Sciatic nerve (tissue), 2 donors: ENCODE measurements at places on chromosomes 2 and 18.

DNA sequence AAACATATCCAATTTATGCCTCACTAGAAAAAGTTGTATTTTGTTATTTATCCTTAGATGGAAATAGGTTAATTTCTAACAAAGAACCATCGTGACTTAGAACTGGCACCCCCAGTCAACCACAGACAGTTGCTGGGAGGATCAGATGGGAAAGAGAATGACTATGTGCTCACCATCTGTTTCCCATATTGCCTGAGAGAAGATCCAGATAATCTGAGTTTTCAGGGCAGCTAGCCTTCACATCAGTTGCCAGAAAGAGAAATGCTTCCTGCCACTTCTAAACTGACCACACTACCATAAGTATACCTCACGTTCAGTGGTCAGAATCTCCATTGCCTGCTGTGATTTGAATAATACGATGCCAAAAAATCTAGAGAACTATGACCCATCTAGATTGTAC lies 28.4 kb upstream of the NEB start:
- no peak for DNase-seq

GRCh38 chr2:169109502-169110409 lies 40.4 kb downstream of the DHRS9 start:
- peak; percentile 85 for DNase-seq

- no peak for DNase-seq
These were observed 86.3 kb downstream of the R3HDM1 start for GRCh38 chr2:135617501-135618015.

DNA sequence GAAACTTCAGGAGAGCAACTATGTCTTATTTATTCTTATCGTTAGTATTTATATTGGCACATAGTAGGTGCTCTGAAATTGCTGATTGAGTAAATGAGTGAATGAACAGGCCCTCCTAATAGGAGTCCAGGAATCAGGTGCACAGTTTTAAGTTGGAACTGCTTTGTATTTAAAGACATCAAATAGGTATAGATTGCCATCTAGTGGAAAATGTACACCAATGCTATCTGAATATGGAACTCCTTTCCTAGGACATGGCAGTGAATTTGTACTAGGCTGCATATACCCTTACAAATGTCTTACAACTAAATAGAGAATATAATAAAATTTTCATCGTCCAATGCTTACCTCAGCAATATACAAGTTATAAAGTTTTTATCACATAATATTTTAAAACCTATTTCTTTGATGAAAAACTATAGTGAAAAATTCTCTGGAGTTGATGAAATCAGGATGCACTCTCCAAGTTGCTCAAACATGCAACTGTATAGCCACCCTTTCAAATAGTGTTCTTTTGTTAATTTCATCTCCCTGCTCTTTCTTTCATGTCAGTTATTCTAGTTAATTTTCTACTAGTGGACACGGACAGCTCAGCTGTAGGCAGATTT lies 318.9 kb upstream of the SYT4 start:
- DNase-seq, result no peak

- no peak for DNase-seq
These were observed 34.7 kb downstream of the TTR start for GRCh38 chr18:31626409-31626808.

DNA sequence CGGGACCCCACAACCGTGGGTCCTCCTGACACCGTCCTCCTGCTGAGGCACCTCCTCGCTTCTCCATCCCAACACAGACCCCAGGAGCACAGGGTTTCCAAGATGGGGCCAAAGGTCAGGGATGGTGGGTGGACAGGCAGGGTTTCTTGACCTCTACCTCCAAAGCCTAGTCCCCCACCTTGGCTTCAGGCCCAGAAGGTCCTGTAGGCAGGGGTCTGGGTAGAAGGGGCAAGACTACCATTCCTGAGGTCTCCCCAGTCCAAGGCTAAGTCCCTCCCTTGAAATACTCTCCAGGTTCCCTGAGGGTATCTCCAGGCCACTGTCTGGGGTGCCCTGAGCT lies 7.1 kb downstream of the CYP26B1 start:
- DNase-seq, result peak; percentile 44

GRCh38 chr2:21740484-21740883 lies 616.7 kb downstream of the TDRD15 start:
- no peak for DNase-seq

- DNase-seq, result no peak
These were observed 34.9 kb downstream of the TEX44 start for GRCh38 chr2:231627384-231628120.

DNA sequence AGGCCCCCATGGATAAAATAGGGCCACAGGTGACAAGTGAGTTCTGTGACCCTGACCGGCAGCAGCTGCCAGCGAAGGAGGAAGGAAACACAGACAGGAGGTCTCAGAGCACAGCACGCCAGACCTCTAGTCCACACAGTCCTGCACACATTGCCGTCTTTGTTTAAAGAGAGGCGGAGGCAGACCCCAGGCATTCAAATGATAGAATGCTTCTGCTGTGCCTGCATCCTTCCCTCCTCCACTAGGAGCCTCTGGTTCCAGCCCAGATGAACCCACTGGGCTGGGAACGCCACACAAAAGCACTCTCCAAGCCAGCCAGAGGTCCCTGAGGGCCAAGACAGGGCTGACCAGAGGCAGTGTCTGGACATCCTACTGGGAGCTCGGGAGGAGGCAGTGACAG lies 118.7 kb downstream of the KLHL29 start:
- no peak for DNase-seq

DNA sequence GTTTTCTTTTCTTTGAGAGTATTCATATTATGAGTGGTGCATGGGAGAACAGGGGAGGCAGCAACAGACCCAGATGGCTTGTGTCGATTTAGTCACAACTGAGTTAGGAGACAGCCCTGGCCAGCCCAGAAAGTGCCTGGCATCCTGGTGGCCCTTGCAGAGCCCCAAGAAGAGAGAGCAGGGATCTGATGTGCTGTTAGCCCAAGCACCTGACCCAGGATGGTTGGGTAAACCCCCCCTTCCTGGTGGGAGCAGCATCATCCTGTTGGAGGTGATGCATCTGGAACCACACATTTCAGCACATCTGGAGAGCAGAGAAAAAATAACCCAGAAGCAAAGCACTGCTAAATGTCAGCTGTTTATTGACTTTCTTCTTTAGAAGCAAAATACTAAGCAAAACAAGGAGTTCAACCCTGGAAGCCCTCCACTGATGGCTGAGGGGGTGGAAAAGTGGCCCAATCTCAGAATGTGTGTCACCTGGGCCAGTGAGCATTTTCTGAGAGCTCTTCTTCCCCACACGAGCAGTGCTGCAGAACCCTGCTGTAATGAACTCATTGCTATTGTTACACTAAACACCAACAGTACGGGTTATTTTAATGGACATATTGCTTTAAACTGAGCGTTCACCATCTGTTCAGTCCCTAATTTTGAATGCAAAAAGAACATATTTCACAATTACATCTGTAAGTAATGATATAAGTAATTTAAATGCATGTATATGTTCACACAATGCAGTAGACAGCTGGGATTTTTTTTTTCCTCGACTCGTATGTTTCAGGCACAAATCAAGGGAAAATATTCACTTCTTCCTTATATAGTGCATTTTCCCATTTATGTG lies 100.6 kb upstream of the SMIM21 start:
- DNase-seq, result no peak

GRCh38 chr2:54665436-54665856 lies 58.0 kb upstream of the EML6 start:
- DNase-seq, result no peak

- DNase-seq, result no peak
These were observed 6.7 kb downstream of the COA5 start for GRCh38 chr2:98601532-98602132.

GRCh38 chr2:114534116-114535084 lies 92.0 kb downstream of the DPP10 start:
- no peak for DNase-seq

- no peak for DNase-seq
These were observed 24.0 kb upstream of the ITGB6 start for GRCh38 chr2:160224060-160224459.

DNA sequence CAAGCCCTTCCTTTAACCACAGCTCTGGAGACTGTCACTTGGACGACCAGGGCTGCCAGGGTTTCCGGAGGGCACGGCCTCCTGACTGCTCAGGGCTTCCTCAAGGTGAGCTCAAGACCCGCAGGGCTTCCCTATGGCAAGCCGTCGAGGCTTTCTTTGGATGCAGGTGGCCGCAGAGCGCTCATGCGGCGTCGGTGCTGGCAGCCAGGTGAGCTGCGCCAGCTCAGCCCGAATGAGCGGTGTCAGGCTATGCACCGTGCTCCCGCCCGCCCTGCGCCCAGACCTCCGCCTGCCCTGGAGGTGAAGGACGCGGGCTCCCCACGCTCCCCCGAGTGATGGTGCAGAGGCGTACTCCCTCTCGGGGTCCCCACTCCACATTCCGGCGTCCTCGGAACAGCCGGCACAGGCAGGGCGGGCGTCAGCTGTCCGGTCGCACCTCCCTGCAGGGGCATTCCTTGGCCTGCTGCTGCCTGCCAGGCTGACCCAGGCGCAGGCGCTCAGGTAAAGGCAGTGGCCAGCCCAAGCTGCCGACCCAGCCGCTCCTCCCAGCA lies 20.8 kb upstream of the TUBB6 start:
- no peak for DNase-seq

DNA sequence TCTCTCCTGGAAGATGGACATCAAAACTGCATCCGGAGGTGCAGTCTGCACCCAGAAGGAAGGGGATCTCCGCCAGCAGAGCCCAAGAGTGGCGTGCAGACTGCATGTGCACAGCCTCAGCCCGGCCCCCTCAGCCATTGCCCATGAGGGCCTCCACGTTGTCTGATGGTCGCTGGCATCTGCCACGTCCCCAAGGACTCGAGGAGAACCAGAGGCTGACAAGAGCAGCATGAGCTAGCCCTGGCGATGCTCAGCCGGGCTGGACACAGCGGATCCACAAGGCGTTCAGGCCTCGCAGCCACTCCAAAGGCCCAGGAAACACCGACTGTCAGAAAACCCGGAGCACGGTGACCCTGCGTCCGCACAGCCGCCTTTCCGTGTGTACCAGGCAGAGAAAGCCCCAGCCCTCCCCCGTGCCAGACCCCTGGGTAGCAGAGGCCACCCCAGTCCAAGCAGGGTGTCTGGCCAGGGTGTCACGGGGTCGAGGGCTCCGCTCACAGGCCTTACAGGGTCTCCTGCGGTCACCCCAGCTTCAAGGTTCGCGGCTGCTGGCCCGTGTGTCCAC lies 48.3 kb downstream of the SLC66A2 start:
- DNase-seq, result peak; percentile 49

GRCh38 chr18:45802814-45803492 lies 22.5 kb upstream of the SIGLEC15 start:
- no peak for DNase-seq

DNA sequence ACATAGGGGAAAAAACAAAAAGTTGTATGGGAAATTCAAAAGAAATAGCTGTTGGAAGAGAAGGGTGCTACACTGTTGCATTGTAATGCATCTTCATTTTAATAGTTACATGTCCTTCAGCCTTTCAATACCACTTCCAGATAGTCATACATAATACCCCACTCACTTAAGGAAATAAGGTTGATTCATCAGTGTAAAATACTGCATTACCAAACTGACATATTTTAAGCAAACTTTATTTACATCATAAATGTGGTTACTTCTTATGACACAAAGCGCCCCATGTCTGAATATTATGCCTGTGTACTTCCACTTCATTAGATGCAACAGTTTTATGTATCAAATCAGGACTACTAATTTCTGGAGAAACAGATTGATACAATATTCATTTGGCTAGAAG lies 4.5 kb downstream of the RBMS1 start:
- DNase-seq, result no peak

DNA sequence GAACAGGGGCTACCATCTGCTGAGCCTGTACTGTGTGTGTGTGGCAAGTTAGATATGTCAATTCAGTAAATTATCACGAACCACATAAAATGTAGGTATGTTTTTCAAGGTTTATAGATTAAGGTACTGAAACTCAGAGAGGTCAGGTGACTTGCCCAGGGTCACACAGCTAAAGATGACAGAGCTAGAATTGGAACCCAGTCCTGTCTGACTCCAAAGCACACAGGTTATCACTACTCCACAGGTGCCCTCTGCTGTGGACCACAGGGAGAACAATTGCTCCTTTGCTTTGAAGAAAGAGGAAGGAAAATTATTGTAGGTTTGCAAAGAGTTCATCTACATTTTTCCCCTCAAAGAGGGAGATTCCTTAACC lies 229.7 kb upstream of the AGAP1 start:
- no peak for DNase-seq

DNA sequence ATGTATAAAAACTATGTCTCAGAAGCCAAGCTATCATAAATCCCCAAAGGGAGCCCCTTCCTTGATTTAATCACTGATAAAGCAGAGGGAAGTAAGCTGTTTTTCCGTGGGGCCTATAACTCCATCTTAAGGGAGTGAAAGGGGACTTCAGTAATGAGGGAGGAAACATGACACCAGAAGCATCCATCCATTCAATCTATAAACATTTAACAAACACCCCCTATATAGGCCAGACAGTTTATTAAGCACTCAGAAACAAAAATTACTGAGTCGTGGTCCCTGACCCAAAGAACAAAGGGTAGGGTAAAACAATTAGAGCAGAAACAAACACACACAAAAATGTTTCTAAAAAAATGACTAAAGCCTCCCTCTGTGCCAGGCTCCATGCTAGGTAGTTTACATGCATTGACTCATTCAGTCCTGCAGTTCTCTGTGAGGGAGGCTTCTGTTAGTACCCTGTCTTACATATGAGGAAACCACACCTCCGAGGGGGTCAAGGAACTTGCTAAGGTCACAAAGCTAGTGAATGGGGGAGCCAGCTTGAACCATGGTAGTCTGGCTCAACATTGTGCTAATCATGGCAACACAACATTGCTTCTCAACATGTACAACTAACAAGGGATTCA lies 472.1 kb downstream of the CDH2 start:
- DNase-seq, result no peak

GRCh38 chr2:205563646-205564045 lies 118.7 kb upstream of the NRP2 start:
- no peak for DNase-seq

GRCh38 chr2:71000780-71001591 lies 6.3 kb upstream of the TEX261 start:
- peak; percentile 85 for DNase-seq

DNA sequence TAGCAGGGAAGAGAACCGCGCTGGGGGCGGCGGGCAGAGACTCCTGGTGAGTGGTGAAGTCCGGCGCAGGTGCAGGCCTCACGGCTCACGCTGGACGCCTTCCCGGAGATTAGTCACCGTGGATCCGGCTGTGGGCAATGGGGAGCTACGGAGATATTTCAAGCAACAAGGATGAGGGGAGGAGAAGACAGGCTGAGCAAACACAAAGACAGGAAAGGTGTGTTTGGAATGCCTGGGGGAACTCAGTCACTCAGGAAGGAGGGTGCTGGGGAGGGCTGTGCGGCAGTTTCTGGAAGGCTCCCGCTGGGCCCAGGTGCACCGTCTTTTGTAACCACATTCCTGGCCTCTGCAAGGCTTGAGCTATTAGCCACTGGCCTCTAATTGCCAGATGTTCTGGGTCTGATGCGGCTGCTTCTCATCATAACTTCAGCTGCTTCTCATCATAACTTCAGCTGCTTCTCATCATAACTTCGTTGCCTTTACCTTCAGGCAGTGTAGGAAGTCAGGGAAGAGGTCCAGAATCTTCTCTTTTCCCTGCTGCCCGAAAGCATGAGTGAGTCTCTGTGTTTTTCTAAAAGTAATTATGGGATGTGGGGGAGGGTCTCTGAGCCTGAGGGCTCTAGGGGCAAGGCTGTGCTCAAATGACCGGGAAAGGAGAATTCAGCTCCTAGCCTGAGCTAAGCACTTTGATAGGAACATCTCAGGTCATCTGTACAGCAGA lies 118.9 kb downstream of the PXDN start:
- DNase-seq, result no peak
